ENCODE measurements at places on chromosomes 2 and 18.

- DNase-seq, result peak; percentile 10
These were observed 45.6 kb upstream of the ITGAV start for GRCh38 chr2:186544255-186544675.

DNA sequence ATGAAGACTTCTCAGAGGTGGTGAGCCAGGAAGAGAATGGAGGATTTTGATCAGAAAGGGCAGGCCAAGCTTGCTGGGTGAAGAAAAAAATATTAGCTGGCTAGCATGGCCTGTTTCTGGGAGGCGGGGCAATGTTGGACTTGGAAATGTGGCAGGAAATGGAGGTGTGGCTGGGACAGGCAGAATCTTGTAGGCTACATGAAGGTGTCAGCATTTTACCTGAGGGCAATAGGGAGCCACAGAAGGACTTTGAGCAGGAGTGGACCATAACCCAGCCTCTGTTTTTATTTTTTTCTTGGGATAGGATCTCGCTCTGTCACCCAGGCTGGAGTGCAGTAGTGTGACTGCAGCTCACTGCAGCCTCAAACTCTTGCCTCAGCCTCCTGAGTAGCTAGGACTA, 31.7 kb downstream of the EMX1 start:
- no peak for DNase-seq

GRCh38 chr18:13918898-13919297, 3.6 kb upstream of the MC2R start:
- no peak for DNase-seq

GRCh38 chr2:57908736-57909161, 137.9 kb upstream of the VRK2 start:
- no peak for DNase-seq

DNA sequence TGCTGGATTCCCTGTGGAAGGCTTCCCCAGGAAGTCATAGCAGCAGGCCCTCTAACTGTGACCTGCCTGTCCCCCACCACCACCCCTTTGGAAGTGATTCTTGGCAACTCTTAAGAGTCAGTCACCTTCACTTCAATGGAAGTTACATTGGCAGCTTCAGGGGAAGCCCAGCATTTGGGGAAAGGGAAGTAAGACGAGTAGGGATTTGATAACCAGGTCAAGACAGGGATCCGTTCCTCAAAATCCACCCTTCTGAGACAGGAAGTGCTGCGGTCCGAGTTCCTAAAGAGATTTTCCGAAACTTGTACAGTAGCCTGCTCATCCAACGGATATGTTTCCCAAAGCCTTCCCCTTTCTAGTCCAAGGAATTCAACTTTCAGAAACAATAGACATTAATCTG, 54.2 kb downstream of the MRPL35 start:
- no peak for DNase-seq

DNA sequence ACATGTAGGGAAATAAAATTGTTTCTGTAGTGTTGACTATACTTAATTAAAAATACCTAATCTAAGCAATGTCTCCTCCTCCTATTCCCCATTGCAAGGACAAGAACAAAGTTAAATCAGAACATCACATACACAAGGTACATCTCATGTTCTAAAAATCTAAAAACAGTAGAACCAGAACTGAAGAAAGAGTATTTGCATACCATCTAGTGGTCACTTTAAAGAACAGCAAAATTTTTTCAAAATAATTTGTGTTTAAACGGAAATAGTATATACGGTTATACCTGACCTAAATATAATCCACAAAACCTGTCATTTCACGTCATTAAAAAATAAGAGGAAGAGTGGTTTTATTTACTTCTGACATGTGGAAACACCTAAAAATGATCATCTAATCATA, 294.3 kb upstream of the KCNH7 start:
- no peak for DNase-seq

- DNase-seq, result no peak
These were observed 7.6 kb upstream of the C18orf32 start for GRCh38 chr18:49494660-49495059.

DNA sequence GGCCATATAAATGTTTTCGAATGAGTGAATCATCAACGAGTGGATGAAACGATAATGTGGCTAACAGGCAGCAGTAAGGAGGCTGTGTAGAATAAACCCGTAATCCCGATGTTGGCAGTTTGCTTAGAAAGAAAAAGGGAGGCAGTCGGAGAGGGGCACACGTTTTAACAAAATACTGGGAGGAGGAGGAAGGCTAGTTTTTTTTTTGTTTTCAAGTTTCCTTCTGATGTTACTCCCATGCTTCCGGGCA, 476 bp upstream of the MSH2 start:
- no peak for DNase-seq

GRCh38 chr18:73895701-73896100, 251.9 kb downstream of the FBXO15 start:
- no peak for DNase-seq

DNA sequence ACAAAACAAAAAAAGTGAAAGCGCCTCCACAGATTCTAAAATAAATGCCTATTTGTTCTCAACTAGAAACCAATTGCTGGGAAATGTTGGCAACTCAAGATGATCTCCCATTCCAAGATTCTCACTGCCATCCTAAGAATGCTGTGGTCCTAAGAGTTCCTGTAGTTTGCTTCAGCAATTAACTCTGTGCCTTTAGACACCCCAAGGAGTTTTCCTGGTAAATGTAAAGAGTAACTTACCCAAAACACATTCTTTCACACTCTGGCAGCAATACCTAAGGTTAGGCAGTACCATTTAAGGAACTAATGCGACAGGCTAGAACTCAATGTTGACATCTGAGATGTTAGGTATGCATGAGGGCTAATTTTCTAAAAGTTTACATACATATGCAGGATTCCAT, 58.8 kb upstream of the TANK start:
- DNase-seq, result no peak

DNA sequence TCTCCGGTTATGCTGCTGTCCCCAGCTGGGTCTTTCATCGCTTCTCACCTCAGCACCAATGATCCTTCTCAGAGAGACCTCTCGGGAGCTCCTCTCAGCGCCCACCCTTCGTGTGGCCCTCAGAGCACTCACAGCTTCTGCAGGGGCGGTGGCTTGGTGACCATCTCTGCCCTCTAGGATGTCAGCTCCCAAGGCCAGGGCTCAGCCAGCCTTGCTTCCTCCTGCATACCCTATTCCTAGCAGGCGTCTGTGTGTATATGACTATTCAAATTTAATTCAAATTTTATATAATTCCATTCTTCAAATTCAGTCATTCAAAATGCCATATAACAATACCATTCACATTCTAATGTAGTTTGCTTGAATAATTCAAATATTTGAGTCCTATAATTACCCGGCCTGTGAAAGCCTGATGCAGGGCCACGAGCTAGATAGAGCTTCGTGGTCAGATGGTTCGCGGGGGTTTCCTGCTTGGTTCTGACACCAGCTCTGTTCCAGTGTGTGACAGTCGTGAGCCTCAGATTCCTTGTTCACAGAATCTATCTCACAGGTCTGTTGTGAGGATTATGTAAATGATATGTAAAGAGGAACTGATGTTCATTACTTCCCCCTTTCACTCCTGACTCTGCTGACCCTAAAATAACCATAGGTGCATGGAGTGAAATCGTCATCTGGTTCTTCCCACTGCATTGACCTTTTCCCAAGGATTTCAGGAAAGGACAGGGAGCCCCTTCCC, 94.0 kb upstream of the CNGA3 start:
- no peak for DNase-seq

DNA sequence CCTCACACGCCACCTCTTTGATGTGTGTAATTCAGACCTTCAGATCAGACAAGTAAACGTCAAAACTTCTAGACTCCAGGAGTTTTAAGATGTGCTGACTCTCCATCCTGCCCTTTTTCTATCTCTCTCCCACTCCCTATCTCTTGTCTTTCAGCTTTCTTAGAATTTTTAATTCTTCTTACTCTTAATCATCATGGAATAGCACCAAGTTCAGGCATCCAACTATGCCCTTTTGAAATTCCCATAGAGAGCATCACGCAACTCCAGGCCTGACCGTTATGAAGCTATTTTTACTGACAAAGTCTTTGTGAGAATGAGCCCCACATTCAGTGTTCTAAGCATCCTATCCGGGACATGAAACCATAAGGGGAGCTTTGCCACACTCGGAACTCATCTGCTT, 62.6 kb downstream of the CTAGE1 start:
- DNase-seq, result no peak

- no peak for DNase-seq
These were observed 118.4 kb downstream of the BCL2L11 start for GRCh38 chr2:111239107-111239506.

GRCh38 chr2:39573276-39573675, 92.4 kb upstream of the TMEM178A start:
- DNase-seq, result no peak

DNA sequence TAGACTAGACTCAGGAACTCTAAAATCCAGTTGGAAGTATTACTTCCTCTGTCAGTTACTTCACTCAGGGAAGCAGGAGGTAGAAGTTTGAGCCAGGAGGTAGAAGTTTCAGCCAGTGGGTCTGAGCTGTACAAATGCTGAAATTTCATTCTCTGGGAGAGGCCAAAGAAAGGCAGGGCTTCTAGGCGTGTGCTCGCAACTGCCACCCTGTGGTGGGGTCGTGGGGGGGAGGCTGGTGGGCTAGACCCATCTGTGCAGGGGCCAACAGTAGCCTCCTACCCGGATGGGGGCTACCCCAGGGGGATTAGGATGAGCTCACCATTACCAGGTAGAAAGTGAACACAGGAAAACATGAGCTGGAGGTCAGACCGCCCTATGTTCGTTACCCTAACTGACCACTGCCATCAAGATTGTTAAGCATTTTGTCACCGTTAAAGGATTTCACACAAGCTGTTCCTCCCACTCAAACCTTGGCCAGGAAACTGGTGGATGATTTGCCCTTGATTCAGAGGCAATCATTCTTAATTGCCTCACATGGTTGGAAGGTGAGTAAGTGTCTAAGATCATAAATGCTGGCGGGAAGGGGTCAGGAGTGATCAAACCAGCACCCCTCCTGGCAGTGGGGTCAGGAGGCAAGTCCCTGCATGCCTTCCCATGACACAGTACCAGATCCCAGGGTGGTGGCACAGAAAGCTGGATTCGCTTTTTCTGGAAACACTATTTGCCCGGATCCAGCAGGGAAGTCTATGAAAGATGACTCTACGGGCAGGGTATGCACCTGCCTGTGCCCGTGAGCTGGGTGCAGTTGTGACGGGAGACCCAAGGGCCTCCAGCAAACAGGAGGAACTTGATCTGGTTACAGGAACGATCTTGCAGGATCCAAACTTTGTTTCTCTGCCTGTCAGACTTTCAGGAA, 5.2 kb upstream of the FHL2 start:
- peak; percentile 58 for DNase-seq

DNA sequence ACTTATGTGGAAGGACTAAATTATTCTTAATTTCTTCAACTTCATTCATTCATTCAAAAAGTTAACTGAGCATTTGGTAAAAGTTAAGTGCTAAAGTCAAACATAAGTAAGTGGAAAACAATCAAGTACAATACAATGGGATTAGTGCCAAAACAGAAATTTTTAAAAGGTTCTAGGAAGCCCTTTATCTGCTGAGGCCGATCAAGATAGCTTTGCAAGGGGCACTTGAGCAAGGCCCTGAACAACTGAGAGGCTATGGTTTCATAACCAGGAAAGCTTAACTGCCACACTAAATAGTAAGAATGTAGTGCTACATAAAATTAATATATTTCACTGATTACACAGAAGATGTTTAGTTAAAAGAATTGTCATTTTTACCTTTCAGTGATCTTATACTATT, 76.5 kb downstream of the NOL10 start:
- no peak for DNase-seq

- DNase-seq, result no peak
These were observed 457.4 kb downstream of the FBXO15 start for GRCh38 chr18:73690222-73690621.

DNA sequence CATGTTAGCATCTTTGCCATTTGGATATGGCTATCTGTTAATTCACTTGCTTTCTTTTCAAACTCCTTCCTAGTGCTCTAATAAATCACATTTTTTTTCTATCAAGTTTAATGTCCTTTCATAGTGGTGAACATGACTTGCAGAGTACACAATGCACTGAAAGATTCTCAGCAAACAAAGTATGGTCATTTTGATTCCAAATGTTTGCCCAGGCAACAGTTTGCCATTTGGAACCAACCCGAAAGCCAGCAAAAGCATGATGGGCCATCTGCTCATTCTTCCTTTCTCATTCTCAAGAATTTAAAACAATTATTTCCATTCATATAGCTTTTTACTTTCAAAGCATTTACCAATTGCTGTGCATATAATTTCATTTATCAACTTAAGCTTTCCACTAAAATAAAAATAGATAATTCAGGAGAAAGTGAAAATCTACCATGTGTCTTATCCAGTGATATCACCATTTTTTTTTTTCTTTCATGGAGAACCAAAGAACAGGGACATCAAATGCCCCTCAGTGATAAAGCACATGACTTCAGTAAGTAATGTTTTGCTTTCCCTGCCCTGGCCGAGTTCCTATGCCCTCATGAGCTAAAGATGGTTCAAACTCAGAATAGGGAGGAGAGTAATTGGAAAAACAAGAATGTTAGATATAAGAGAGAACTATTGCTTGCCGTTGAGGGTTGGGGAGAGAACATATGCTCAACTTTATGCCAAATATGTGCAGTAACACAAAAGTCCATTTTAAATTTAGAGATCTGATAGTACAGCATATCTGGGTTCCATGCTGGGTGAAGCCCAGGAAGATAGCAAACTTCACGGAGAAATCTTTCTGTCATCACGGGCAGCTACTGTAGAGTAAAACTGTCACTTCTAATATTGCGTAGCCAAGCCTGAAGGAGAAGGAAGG, 62.1 kb downstream of the HNMT start:
- DNase-seq, result peak; percentile 28

DNA sequence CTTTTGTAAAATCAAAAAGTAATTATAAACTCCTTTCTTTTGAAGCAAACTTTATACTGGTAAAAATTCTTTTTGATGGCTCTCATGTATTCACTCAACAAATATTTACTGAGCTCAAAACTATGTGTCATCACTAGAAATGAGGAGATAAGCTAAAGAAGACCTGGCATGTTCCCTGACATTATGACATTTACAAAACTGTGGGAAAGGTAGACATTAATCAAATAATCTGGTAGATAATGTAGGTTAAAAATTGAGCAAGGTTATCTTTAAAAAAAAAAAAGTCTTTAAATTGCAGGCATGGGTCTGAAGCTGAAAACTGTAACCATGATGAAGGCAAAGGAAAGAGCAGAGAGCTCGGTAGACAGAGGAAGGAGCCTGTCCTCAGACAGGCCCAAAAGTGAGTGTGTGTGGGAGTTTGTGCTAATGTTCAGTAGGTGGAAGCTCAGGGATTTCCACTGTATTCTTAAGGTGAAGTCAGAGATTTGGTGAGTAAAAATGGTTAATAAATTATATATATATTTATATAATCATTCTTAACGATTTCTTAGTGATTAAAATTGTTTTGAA, 612.9 kb downstream of the LRP1B start:
- DNase-seq, result no peak
